ENCODE measurements at places on chromosomes 1 and 21.

DNA sequence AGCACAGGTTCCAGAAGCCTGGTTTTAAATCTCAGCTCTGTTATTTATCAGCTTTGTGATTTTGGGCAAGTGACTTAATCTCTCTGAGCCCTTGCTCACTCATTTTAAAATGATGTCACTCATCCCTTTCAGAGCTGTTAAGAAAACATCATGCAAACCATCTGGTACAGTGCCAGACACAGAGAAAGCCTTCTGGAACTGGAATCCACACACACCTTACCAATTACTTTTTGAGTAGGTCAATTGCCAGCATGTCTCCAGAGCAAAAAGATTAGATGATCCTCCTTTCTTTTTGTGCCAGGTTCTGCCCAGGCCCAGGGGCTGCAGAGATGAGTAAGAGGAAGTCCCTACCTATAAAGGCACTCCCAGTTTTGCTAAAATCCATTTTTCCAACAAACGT, 61.3 kb downstream of the ROR1 start:
- no peak for DNase-seq

GRCh38 chr1:209929751-209930150, 8.3 kb upstream of the SYT14 start:
- no peak for DNase-seq

- no peak for DNase-seq
Measured at GRCh38 chr1:209057901-209058300, 525.6 kb upstream of the CAMK1G start.

GRCh38 chr1:155124503-155125463, 2.9 kb upstream of the EFNA1 start:
- no peak for DNase-seq

DNA sequence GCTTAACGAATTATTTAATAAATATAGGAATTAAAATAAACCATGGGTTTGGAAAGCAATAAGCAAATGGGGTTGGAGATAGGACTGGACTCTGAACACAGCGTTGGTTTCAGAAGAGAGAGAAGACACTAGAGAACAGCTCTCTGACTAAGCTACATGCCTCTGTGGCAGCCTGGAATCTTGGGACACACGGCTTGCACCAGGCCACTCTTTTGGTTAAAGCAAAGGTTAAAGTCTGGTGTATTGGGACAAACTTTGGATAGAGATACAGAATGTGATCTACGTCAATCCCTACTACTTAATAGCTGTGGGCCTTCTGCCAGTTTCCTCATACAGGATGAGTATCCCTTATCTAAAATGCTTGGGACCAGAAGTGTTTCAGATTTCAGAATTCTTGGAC, 49.7 kb upstream of the HSD17B7 start:
- DNase-seq: no peak

GRCh38 chr1:206469933-206470691, at the start of gene IKBKE:
IKBKE (plus strand) TSS chr1:206470476; CDS start chr1:206473228, 2,752 bp downstream.
- peak; percentile 80 for DNase-seq

DNA sequence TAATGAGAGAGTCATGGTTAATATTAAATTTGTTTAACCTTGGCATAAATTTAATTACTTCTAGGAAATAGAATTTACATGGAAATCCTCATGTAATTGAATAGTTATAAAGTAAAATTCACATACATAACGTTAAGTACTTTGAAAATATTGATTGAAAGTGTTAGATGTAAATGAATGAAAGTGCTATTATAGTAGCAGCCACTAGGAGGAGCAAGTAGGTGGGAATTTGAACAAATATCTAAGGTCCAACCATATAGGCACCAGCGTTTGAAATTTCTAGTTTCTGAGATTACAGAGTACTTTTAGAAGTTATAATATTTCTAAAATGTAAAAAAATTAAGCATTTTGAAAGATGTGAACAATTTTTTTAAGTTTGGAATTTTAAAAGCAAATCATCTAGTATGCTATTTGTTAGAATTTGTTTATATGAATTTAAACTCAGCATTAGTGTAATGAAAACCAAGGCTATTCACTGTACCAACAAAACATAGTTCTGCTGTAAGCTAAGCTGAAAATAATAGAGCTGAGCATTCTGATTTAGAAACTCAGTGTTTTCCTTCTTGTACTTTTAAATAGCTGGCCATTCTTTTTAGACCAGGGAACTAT, 3.3 kb downstream of the B3GALT2 start:
- DNase-seq: no peak

GRCh38 chr1:14849038-14849437, 250.6 kb downstream of the KAZN start:
- DNase-seq: no peak

DNA sequence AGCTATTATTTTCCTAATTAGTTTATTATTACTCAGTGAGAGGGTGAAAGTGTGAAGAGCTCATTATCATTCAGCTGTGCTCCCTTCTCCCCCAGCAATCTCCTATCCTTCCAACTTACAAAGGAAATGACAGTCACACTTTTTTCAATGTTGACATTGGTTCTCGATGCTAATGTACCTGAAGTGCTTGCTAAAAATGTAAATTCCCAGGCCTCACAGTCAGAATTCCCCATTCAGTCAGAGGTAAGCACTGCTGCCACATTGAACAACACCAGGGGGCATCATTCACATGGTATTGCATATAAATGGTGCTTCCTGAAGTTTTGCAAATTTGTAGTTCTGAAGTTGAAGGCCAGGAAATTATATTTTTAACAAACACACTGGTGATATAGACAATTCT, 132.7 kb upstream of the FOXD3 start:
- no peak for DNase-seq

GRCh38 chr1:7592120-7592798, 178.8 kb upstream of the VAMP3 start:
- no peak for DNase-seq

GRCh38 chr1:145858238-145858900, 512 bp downstream of the PIAS3 start:
- peak; percentile 28 for DNase-seq

- no peak for DNase-seq
Measured at GRCh38 chr1:91854852-91855534, 31.0 kb downstream of the TGFBR3 start.

- DNase-seq: no peak
Measured at GRCh38 chr1:82491301-82492048, 690.7 kb downstream of the ADGRL2 start.

GRCh38 chr21:22019766-22020165, 1021.6 kb downstream of the NCAM2 start:
- DNase-seq: no peak

DNA sequence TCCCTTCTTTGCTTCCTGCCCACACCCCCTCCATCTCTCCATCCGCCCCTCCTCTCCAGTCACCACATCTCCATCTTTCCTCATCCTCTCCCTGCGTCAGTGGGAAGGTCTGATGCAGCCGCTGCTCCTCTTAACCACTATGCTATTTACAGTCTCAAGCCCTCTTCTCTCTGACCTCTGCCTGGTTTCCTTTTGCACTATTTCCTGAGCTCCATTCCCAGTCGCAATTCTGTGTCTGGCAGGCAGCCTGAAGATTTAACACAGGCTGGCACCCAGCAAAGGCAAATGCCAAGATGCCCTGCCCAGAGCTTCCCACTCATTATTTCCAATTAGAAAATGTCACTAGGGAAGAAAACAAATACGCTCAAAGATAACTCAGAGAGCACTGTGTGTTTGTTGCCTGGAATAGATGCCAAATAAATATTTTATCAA, 89.6 kb upstream of the LPGAT1 start:
- no peak for DNase-seq

DNA sequence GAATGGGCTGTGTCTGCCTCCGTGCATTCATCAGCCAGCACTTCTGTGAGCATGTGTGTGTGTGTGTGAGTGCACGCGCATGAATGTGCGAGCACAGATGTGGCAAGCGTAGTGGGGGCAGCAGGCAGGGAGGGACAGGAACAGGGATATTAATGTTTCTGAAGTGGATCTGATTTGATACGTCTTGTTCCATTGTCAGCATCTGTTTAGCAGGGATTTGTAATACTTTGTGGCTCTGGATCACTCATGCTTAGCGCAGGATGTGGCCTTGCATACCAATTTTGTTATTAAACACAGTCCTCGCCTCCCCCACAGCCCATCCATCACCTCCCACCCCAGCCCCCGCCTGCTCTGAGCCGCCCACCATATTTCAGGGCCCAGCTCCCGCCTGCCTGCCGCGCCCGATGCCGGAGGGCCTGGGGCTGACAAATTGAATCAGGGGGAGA, 52.4 kb downstream of the TMEM53 start:
- DNase-seq: no peak

DNA sequence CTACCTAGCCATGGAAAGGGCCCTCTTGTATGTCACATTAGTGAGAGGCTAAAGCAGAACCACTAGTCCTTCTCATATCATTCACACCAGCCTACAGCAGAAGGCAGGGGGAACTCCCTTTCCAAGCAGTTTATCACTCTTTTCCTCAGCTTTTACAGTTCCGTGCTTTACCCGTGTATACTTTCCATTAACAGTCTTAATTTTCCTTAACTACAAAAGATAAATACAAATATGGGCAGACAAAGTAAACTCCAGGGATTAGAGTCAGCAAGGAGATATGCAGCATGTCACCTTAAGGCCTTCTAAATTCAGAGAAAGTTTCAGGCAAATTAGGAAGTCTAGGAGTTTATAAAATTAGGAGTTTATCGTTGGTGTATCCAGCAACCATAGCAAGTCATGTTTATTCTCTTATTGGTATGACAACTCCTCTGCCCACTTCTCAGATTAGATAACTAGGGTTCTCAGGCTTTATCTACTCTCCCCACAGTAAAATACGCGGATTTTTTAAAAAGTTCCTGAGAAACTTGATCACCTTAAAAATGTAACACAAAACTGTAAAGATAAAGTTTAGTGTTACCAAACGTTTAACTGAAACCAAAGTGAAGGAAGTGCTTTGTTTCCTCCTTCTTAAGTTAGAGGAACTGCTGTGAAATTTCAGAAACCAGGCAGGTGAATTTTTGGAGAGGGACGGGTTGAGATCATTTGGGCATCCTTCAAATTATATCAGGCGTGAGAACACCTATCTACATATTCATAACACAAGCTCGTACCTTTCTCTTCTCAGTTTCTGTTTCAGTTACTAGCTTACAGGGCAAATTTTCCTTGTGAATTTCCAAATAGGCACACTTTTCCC, 42.7 kb upstream of the SLC19A2 start:
- DNase-seq: no peak

DNA sequence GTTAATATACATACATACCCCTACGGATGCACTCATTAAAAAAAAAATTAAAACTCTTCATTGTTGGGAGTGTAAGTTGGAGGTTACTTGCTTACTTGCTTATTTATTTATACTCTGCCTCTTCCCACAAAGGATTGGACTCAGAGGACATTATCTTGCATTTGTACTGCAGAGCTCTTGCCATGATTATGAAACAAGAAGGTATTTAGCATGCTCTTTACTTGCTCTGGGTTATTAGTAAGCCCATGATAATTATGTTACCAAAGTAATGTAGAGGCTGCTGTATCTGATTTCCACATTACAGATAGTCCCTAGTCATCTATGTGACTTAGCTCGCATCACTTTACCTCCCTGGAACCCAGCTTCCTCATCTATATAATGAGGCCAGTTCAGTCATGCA, 355.1 kb upstream of the PTBP2 start:
- DNase-seq: no peak

DNA sequence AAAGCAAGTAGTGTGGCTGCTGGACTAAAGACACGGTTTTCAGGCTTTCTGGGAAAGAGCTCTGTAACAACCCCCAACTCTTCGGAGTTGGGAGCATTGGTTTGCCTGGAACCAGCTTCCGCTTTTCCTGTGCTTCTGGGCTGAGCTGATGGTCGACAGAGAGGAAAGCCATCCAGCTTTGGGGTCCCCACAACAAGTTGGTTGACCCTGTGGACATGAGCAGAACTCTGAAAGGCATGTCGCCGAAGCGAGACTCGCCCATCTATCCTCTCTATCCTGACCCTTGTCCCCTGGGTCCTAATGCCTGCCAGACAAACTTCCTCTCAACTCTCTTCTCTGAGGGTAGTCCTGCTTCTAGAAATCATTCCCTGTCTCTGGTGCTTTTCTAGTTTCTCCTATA, 31.9 kb upstream of the FCGR2A start:
- DNase-seq: no peak

GRCh38 chr1:240310226-240310925, 218.7 kb downstream of the FMN2 start:
- no peak for DNase-seq

- no peak for DNase-seq
Measured at GRCh38 chr1:97004054-97004453, 282.5 kb downstream of the PTBP2 start.

DNA sequence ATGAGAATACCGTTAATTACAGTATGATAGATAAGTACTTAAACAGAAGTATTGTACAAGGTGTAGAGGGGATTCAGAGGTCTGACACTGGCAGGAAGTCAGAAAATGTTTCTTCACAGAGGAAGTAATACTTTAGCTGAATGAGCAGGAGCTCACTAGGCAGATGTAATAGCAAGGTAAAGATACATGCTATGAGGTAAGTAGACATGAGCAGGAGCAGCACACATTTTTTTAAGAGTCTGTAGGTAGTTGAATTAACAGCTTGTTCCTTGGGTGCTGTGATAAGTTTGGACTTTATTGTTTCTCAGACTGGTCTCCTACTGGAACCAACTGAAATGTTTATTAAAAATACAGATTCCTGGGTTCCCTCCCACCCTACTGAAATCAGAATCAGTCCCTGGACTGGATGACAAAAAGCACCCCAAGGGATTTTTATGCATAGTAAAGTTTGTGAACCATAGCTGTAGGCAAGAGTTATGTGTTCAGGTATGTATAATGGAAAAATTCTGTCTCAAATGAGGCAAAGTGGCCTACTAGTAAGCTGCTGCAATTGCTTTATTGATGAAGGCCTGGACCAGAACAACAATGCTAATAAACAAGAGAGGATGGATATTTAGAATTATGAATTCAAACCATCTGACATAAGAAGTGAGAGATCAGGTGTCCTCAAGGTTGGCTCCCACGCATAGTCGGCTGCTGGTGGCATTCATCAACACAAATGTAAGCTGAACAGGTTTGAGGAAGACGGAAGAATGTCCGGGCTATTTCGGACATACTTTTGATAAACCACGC, 902 bp downstream of the AP4B1 start:
- no peak for DNase-seq

- DNase-seq: peak; percentile 68
Measured at GRCh38 chr1:167627865-167628641, 2.0 kb upstream of the RCSD1 start.

GRCh38 chr1:182507685-182508084, 57.7 kb downstream of the RGSL1 start:
- DNase-seq: no peak

- no peak for DNase-seq
Measured at GRCh38 chr1:102434421-102434820, 437.7 kb upstream of the OLFM3 start.

Data from GM19239 (cell line).